ENCODE measurements at places on chromosomes 16 and 17.

DNA sequence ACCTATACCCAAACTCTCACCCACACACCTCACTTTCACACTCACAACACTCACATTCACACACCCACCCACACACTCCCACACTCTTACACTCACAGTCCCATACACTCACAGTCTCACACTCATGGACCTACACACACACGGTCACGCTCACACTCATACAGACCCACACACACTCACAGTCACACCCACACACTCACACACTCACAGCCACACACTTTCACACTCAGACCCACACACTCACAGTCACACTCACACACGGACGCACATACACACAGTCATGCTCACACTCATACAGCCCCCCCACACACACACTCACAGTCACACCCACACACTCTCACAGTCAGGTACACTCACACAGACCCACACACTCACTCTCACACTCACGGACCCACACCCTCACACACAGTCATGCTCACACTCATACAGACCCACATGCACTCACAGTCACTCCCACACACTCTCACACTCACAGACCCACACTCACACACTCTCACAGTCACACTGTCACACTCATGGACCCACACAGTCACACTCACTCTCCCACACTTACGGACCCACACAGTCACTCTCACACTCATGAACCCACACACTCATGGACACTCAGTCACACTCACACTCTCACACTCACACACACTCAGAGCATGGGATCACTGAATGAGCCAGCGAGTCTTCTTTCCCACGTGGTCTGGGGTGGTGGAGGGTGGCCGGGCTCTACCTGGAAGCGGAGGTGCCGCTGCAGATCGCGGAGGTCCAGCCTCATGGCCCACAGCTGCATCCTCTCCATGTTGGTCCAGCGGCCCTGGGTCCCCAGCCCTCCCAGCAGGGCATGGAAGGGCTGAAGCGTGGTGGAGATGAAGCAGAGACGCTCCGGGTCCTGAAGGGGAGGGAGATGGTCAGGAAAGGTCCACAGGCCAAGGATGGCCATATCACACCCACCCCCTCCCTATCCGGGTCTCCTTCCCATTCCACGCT lies 5.1 kb downstream of the IL27 start:
- no peak for DNase-seq

DNA sequence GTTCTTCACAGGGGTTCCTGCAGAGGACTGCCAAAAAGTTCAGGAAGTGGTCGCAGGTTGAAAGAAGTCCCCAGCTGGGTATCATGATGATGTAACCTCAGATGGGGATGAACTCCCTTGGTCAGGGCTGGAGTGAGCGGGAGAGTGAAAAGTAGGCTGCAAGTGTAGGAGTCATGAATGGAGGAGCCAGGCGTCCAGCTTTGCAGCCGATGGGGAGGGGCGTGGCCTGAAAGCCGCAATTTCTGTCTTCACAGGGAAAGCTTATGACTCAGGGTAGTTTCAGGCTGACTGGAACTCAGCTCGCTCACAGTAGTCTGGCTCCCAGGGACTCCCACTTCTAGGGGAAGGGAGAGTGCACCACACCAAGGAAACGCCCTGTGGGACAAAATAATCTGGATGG lies 70.0 kb upstream of the HS3ST3A1 start:
- no peak for DNase-seq

- no peak for DNase-seq
These were observed 25.8 kb downstream of the WSB1 start for GRCh38 chr17:27319541-27320221.

DNA sequence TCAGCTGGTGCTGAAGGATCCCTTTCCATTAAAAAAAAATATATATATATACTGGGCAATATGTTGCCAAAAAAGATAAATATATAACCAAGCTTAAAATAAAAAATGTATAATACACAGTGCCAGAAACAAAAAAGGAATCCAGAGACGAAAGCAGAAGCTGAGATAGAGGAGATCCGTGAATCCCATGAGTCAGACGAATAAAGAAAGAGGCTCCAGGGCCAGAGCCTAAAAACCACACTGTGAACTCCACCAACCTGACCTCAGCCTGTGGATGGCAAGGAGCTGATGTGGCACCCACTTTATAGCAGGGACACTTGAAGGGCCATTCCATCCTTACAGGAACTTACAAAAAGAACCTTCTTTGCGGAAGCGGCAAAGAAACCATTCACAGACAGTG lies 34.8 kb downstream of the PITPNM3 start:
- no peak for DNase-seq

DNA sequence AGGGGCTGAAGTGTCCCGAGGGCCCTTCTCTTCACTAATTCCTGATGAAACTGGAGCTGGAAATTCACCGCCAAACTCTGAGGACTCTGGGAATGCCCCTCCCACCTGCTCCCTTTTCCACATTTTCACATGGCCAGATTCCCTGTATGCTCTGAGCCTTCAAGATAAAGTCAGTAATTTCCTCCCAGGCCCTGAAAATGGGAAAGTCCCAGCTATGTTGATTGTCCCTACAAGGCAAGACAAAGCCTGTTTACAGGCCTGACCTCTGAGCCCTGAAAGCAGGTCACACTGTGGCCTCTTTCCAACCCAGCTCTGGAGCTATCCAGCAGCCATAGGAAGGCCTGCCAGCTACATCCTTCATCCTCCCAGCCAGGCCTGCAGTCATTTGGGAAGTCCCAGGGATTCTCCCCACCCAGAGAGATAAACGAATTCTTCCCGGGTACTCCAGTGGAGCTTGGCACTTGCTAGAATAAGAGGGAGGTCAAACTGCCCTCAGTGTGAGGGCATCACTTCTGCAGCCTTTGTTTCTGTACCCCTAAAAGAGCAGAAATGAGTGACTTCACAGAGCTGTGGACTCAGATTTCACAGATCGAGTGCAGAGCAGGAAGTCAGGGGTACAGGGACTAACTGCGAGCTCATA lies 19.6 kb upstream of the CCL2 start:
- no peak for DNase-seq

- DNase-seq: no peak
These were observed 4.0 kb downstream of the CDH15 start for GRCh38 chr16:89175280-89176146.

DNA sequence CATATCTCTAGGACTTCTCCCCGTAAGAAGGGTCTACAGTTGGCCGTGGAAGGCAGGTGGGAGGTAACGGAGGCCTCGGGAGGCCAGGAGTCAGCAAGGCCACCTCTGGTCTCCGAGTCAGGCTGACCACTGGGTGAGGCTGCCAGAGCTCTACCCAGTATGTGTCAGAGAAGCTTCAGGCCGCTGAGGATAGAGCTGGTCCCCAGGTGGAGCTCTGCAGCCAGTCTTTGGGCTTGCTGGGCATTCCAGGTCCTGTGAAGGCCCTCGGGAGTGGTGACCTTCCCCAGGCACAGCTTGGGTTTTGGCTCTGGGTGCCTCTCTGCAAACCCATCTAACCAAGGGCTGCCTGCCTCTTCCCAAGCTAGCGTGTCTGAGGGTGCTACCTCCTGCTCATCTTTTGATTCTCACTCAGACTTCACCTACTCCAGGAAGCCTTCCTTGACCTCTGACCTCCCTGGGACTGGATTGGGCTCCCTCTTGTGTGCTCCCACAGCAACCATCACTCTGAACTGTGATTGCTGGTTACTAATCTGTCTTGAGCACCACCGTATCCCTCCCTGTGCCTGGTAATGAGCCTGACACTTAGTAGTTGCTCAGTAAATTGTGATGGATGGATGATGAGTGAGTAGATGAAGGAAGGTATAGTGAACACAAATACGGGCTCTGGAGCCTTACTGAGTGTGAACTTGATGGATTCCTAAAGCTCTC lies 22.3 kb downstream of the RHBDL3 start:
- DNase-seq: no peak

Measured in T-helper 2 cell treated with Interferon-gamma antibody and Interleukin-4, amounts not matched to agents 5 μg/mL and 100 μg/mL, for 36 hours (primary cell).